ENCODE measurements at places on chromosomes 4 and X.

GRCh38 chr4:145183023-145183422 lies 2.6 kb upstream of the OTUD4 start:
- DNase-seq: no peak

DNA sequence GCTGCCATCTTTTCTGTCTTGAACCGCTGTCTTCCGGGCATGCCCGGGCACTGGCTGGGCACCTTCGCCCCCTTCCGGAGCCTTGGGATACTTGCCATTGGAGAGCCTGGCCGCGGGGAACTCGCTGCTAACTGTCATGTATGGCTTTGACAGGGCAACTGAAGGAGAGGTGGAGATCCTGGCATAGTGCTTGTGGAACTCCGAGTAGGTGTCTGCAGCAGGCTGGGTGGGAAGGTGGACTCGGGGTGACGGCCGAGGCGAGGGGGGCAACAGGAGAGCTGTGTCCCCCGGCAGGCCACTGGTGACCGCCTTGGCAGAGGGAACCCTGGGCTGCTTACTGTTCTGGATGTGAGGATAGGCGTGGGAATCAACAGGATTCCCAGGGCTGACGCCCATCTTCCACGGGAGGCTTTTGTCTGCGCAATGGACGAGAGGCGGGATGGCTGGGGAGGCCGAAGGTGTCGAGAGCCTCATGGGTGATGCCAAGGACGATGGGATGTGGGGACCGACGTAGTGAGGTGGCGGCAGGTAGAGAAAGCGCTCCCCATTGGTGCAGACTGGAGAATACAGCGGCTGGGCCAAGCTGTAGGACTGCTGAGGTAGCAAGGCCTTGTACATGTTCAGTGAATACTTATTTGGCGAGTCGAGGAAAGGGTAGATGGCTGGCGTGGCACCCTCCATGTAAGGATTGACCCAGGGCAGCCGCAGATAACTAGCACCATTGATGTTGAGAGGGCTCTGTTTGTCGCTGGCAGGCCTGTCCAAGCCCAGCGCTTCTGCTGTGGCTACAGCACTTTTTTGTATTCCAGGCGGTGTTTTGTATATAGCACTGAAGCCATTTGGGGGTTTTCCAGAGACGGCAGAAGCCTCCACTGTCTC lies 23.4 kb downstream of the BCOR start:
- DNase-seq: no peak

- DNase-seq: no peak
These were observed 1048.7 kb upstream of the PRKX start for GRCh38 chrX:4762196-4762595.

GRCh38 chr4:63170923-63171322 lies 1238.3 kb downstream of the TECRL start:
- DNase-seq: no peak

DNA sequence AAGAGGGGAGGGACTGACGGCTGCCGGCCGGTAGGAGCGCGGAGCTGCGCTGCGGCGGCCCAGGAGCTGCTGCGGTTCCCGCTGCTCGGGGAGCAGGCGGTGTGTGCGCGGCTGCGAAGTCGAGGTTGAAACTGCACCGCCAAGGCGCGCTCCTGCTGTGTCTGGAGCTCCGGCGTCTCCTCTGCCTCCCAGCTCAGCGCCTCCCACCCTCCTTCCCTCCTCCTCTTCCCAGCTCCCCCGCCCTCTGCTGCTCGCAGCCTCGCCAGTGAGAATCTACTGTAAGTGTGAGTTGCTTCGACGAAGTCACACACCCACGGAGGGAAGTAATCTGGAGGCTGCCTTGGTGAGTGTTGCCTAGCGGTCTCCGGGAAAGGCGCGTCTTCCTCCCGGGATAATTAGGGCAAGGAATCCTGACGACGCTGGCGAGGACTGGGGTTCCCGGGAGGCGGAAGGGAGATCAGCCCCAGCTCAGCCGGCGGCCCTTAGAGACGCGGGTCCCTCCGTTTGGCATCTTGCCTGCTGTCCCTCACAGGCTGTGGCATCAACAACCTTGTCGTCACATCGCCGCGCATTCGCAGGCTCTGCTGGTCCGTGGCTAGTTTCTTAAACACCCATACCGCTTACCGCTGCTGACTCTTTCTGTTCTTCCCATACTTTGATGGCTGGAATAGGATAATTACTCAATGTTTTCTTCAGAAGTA lies at the start of gene EPHA5:
EPHA5 (minus strand) TSS at position 159 of the 701 bp plus-strand sequence. CDS start 747 bp downstream, outside the sequence.
- DNase-seq: peak; percentile 97
